NCI-H1694 treated with DMSO at 0.1 percent for 48 hours (cell line): ENCODE measurements at places on chromosomes 3 and 15.
A peak's percentile ranks its signal among the peaks of the same experiment; 100 is the strongest.

- DNase-seq, result no peak
Measured at GRCh38 chr3:17182166-17182565, 297.4 kb downstream of the PLCL2 start.

GRCh38 chr3:134189849-134190248 is 60.8 kb downstream of the RYK start:
- DNase-seq, result no peak

- DNase-seq, result no peak
Measured at GRCh38 chr3:39327053-39327745, 2.3 kb upstream of the CCR8 start.

DNA sequence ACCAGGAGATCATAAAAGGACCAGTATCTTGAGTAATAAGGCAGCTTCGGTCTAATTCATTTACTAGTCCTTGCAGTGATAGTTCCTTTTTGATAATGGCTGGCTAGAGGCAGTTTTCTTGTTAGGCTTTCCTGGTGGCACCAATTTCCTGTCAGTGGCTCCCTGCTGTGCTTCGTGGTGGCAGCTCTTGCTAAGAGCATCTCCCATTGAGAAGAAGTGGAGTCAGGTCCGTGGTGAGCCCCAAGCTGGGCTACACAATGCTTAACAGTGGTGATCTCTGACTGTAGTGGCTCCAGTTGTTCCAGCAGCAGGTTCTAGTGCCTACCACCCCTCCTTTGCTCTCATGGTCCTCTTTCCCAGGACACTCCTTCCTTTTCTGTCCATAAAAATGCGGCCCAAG is 111.2 kb downstream of the RAP2B start:
- DNase-seq, result no peak

DNA sequence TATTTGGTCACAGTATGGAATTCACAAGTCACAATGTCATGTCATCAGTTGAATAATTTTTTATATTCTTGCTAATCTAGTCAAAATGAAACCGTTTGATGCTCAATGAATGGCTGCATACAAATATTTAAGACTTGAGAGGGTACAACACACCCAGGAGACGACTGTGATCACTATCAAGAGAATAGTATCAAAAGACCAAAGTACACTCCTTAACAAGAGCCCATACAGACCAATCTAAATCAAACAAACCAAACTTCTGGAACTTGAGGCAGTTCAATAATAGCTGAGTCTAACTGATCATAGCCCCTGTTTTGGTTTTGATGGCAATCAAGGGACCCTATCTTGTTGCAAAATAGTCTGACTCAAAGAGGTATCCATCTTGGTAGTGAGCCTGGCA is 265.1 kb downstream of the THSD4 start:
- DNase-seq, result no peak

- no peak for DNase-seq
Measured at GRCh38 chr3:190644035-190644434, 130.2 kb downstream of the IL1RAP start.

DNA sequence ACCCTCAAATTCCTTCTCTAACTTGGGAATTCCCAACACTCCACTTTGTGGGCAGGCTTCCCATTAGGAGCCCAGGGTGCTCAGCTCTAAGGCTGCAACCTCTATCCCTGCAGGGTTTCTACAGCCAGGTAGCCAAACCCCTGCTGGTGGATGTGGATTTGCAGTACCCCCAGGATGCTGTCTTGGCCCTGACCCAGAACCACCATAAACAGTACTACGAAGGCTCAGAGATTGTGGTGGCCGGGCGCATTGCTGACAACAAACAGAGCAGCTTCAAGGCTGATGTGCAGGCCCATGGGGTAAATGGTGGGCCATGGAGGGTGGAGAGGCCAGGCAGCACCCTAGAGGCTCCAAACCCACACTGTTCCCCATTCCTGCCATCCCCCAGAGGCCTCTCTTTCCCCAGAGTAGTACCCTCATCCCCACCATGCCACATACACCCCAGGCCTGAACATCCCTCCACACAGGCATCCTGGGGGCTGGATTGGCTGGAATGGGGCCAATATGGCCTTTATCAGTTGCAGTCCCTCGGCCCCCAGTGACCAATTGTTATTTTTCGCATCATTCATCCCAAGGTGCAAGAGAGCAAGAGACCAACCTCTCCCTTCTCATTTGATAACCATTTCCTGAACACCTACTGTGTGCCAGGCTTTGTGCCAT is 7.7 kb downstream of the ITIH1 start:
- DNase-seq, result no peak

- DNase-seq, result no peak
Measured at GRCh38 chr15:46616033-46616432, 981.2 kb downstream of the SQOR start.

DNA sequence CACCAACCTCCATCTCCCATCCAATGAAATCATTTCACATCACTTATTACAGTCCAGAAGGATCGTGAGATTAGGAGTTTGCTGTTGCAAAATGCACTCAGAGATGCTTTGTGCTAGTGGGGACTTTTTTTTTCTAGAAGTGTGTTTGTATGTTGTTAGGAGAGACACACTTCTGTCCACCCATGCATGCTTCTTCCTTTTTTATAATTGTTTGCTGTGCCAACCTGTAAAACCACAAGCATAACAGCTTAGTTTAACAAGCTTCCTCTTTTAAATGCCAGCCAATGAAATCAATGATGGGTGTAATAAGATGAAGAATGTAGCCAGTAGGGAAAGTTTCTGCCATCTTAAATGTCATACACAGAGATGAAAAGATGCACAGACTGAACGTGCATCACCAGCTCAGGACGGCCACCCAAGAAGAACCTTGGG is 305.6 kb upstream of the STT3B start:
- no peak for DNase-seq

DNA sequence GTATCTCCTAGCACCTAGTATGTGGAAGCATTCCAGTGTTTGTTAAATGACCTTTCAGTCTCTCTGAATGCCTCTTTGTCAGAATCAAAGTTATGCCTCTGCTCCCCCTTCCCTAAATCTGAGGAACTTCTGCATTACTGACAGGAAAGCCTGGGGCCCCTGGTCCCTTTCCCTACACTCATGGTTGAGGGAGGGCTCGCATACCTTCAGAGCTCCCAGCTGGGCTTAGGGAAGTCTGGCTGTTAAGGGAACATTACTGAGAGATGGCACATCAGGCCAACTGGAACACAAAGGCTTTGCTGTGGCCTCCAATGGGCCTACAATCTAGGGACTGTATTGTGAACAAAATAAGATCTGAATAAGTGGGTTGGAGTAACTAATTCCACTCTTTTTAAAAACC is 10.3 kb downstream of the PKM start:
- no peak for DNase-seq

GRCh38 chr3:112519424-112520001 is 20.2 kb upstream of the BTLA start:
- DNase-seq, result peak; percentile 61

GRCh38 chr15:59543721-59544547 is 67.6 kb upstream of the GCNT3 start:
- DNase-seq, result no peak

DNA sequence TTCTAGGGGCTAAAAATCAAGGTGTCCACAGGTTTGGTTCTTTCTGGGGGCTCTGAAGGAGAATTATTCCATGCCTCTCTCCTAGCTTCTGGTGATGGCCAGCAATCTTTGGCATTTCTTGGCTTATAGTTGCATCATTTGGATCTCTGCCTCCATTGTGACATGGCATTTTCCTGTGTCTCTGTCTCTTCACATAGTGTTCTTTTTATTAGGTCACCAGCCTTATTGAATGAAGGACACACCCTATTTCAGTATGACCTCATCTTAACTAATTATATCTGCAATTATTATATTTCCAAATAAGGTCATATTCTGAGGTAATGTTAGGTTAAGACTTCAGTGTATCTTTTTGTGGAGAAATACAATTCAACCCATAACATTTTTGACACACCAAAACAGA is 3.2 kb upstream of the GBE1 start:
- DNase-seq, result no peak

- no peak for DNase-seq
Measured at GRCh38 chr3:12632523-12632922, 31.4 kb downstream of the RAF1 start.

DNA sequence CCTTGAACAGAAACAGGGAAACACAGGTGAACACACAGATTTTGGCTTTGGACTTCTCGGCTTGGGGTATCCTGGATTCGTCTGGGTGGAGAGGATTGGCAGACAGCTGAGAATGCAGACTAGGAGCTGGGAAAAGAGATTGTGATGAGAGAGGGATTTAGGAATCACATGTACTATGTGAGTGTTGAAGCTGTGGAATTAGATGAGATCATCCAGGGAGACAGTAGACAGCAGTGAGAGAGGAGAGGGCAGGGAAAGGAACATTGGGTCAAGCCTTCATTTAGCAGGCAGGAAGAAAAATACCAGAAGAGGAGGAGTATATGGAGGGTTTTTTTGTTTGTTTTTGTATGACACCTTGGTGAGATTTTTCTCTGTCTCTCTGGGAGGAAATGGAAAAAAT is 262.1 kb upstream of the TBL1XR1 start:
- DNase-seq, result no peak

DNA sequence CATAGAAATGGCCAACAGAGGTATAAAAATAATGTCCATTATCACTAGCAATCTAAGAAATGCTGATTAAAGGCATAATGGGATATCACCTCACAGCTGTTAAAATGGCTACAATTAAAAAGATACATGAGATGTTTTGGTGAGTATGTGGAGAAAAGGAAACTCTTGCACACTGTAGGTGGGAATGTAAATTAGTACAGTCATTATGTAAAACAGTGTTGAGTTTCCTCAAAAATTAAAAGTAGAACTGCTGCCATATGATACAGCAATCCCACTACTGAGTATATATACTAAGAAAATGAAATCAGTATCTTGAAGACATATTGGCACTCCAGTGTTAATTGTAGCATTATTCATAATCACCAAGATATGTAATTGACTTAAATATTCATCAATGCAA is 982.2 kb upstream of the EPHA6 start:
- DNase-seq, result no peak

DNA sequence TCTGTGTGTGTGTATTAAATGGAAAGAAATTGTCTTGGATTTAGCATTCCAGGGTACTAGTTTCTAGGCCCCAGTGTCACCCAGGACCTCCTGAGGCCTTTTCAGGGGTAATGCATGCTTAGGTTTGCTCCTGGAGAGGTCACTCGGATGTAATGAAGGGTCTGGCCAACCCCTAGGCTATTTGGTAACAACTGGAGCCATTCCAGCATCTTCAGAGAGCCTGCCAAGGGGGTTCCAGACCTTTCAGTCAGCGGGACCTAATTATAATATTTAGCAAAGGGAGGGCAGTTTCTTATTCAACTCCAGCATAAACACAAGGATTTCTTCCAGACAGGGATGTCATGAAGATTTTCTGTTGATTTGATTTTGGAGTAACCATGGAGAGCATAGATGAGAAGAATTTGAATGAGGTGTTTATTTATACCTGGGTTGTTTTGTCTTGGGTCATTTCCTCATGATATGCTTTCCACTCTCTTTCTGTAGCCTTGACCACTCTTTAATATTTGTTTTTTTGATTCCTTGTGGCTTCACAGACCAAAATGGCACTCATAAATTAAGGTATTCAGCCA is 17.4 kb downstream of the KAT2B start:
- no peak for DNase-seq
